ENCODE measurements at places on chromosomes 2 and 18. TPM values are rescaled to one million over a fixed set of nuclear protein-coding genes. Genes with fewer than 3 reads are reported as not detected.

The SOX11 gene
- 0.43 TPM for total RNA-seq

The VWA3B gene
- not detected for total RNA-seq

The TDRD15 gene
- not detected for total RNA-seq

The TBR1 gene
- not detected for total RNA-seq

The ERICH2 gene
- total RNA-seq: not detected

The RUFY4 gene
- not detected for total RNA-seq

The SIX2 gene
- total RNA-seq: 28.2 TPM

The SPATA3 gene
- not detected for total RNA-seq

The HJURP gene
- not detected for total RNA-seq

The GKN2 gene
- not detected for total RNA-seq

The ANKRD30BL gene
- not detected for total RNA-seq

The DUSP11 gene
- total RNA-seq: 11.0 TPM

The PIAS2 gene
- total RNA-seq: 62.8 TPM

The ST6GAL2 gene
- total RNA-seq: not detected

The LOXHD1 gene
- total RNA-seq: 0.34 TPM

The SLC5A7 gene
- total RNA-seq: 0.09 TPM

The BCL2 gene
- total RNA-seq: 19.3 TPM

The ALK gene
- 0.08 TPM for total RNA-seq

The RESP18 gene
- not detected for total RNA-seq

The FKBP1B gene
- total RNA-seq: 0.46 TPM

The C2orf15 gene
- total RNA-seq: not detected

The GAREM2 gene
- 1.7 TPM for total RNA-seq

The SLC11A1 gene
- 2.2 TPM for total RNA-seq

The PXDN gene
- 15.4 TPM for total RNA-seq

The NR4A2 gene
- 0.99 TPM for total RNA-seq

The DRC1 gene
- total RNA-seq: not detected

The ST8SIA3 gene
- not detected for total RNA-seq

The ACVR1C gene
- total RNA-seq: 1.7 TPM

The IL1B gene
- total RNA-seq: 0.42 TPM

The SERPINB8 gene
- total RNA-seq: 6.2 TPM

The QPCT gene
- 7.8 TPM for total RNA-seq

The LRRTM4 gene
- total RNA-seq: 0.86 TPM

The GPAT2 gene
- 6.2 TPM for total RNA-seq

The CABLES1 gene
- total RNA-seq: 1.5 TPM

The SLC8A1 gene
- total RNA-seq: 2.9 TPM

The C2orf68 gene
- total RNA-seq: 43.4 TPM

Data from psoas muscle (tissue), 8 donors.